Anterior cingulate cortex (tissue), 58 donors: ENCODE measurements at places on chromosomes 16 and 17.
A peak's percentile ranks its signal among the peaks of the same experiment; 100 is the strongest.

DNA sequence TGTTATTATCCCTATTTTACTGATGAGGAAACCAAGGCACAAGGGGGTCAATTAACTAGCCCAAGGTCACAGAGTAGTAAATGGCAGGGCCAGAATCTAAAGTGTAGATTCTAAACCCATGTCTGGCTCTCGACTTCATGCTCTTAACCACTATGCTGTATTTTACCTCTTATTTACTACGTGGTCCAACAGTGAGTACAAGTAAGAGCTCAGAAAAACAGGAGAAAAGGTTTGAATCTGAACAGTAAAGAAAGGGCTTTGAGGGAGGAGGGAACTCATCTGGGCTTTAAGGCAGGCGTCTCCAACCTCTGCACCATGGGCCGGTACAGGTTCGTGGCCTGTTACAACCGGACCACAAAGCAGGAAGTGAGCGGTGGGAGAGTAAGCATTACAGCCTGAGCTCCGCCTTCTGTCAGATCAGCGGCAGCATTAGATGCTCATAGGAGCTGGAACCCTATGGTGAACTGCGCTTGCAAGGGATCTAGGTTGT lies 62.9 kb downstream of the SMURF2 start:
- no peak for DNase-seq

GRCh38 chr16:19972111-19972510 lies 87.5 kb upstream of the GPRC5B start:
- no peak for DNase-seq

DNA sequence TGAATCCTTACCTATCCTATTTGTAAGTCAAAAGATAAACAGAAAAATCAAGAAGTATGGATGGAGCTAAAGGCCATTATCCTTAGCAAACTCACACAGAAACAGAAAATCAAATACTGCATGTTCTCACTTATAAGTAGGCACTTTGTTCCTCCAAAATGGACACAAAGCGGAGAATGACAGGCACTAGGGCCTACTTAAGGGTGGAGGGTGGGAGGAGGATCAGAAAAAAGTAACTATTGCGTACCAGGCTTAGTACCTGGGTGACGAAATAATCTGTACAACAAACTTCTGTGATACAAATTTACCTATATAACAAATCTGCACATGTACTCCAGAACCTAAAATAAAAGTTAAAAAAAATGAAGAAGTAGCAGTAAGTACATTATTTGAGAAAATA lies 164.3 kb downstream of the PARN start:
- DNase-seq: no peak

DNA sequence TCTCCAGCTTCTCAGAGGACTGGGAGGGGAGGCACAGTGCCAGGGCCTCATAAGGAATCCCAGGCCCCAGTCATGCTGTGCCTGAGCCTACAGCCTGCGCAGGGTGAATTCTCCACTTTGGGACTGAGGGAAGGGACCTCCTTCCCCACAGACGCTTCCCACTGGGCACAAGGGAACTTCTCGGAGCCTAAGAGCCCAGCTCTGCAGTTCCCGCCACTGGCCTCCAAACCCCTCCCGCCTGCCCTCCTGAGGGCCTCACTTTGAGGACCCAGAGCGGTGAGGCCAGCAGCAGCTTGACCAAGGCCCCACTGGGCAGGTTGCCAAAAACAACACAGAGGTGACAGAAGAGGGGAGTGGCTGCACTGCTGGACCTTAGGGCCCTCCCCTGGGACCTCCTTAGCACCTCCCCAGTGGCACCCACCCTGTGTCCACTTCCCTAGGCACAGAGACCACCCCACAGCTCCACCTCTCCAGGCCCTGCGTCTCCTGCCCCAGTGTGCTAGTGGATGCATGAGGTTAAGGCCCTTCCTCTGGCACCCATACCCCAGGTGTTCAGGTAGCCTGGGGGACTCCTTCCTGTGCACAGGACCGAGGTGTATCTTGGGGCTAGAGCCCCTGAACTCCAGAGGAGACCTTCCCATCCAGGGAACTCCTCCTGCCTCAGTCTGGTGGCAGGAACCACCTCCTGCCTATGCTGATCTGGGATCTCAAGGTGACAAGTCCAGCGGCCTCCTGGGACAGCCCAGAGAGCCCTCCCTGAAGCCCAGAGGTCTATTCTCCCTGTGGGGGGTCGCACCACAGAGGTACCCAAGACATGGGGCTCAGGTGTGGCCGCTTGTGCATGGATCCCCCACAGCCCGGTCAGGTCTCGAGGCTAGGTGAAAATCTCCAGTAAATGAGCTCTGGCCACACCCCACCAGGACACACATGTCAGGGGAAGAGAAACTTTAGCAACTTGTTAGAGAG lies 3.4 kb downstream of the CASKIN2 start:
- DNase-seq: no peak

DNA sequence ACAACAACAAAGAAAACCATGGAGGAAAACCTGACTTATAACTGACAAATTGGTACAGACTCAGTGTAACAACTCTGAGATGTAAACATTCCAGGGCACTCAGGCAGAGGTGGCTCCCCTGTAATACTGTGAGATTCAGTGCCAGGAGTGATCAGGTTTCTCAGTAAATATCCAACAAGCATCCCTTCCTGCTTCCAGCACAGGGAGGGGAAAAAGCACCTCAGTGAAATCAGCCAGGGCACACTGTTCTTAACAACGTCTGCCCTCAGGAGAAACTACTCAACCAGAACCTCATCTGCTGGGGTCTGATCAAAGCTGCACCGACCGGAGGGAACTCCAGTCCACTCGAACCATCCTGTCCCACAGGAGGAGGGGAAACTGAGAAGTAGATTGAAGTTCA lies 52.3 kb downstream of the AMFR start:
- DNase-seq: no peak

DNA sequence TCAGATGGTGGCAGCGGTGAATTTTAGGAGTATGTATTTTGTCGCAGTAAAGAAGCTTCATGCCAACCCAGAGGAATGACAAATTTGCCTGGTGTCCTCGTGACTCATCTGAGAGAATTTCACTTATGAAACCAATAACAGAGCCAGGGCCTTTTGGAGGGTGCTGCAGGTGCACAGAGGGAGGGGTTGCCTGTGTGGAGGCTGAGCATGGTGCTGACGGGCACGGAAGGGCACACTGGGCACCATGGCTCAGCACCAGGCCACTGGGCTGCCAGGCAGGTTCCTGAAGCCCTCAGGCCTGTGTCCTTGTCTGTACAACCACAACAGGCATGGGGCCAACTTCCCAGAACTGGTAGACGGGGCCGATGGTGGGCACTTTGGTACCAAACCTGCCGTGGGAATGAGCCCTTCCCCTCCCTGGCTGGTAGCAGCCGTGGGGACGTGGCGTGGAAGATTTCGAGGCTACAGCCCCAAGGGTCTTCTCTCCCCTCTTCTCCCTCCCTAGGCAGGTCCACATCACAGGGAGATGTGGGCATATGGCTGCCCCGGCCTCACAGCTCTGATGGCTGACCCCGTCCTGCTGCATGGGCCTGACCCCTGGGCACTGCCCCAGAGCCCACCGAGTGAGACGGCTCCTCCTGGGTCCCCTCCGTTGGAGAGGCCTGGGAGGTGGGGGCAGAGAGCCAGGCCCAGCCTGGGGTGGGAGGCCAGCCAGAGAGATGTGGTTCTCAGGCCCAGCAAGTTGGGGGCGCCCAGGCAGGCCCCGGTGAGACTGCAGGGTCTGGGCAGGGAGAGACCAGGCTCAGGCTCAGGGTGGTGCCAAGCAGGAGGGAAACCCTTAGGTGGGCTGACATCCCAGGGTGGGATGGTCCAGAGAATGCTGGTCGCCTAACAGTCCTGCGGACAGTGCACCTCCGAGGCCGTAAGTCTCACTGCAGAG lies 30.2 kb upstream of the ZNF469 start:
- DNase-seq: no peak

- DNase-seq: no peak
Observed at GRCh38 chr17:50562242-50563091, 2.0 kb downstream of the CACNA1G start.

- no peak for DNase-seq
Observed at GRCh38 chr16:11057711-11058345, 113.5 kb downstream of the CLEC16A start.

DNA sequence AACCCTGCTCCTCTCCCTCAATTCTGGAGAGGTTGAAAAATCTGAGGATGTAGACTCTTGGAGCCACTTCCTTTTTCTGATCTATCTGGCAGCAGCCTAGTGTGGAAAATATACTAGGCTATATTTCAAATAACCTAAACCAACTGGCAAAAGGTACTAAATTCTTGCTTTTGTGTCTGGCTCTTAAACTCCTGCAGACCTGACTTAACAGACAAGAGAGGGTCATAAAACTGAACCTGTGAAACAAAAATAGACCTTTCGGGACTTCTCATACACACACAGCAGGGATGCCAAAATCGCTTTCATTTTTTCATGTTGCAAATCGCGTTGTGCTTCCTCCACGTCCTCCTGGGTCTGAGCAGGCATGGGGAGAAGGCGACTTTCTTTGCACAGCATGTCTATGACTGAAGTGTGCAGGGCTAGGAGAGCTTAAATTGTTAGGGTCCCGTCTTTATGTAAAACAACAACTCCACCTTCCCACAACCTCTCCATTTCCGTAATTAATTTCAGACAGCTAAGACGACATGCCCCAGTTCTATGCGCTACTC lies 520.7 kb upstream of the PSMD7 start:
- no peak for DNase-seq

DNA sequence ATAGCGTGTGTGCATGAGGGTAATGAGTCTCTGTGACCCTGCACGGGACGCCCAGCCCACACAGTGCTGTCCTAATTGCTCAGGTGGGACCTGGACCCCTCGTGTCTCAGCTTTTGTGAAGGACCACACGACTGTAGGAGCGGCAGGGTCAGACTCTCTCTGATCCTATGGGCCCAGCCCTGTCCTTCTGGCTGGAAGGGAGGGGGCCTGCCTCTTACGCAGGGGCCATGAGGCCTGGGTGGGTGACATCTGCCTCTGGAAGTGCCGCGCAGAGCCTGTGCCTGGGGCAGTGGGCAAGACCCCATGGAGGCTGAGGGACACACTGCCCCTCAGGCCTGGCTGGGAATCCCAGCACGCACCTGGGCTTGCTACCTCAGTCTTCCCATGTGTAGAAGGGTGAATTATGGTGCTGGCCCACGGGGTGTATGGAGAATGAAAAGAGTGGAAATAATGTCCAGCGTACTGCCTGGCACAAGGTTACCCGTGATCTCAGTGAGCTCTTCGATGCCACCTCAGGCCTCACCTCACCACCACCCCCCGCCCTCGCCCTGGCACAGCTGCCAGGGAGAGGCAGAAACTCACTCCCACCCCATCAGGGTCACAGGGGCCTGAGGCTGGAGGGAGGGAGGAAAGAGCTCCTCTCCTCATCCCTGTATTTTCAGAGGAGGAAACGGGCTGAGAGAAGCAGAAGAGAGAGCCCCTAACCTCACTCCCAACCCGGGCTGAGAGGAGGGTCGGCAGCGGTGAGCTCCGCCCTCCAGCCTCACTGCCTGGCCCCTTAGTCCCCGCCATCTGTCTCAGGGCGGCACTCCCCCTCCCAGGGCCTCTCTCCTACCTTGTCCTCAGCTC lies 27.1 kb upstream of the DBNDD1 start:
- DNase-seq: no peak

GRCh38 chr17:19867079-19867328 lies 732 bp downstream of the ULK2 start:
- DNase-seq: peak; percentile 33

DNA sequence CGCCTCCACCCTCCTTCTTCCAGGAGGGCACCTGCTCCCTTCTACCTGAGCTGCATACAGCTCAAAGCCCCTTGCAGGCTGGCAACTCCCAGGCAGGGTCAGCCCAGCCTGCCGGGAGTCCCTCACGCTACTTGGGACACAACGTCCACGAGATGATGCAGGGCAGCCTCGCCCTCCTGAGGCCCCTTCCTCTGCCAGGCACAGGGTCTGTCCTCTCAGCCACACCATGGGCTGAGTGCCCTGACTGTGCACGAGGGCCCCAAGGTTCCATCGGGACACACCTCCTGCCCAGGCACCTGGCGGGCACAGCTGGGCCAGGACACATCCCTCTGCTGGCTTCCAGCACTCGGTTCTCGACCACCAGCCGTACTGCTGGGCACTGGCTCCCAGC lies 30.9 kb upstream of the ZC3H18 start:
- no peak for DNase-seq
